ENCODE measurements at places on chromosomes 7 and 10.

- no peak for DNase-seq
Observed at GRCh38 chr7:87354749-87355148, 9.3 kb downstream of the CROT start.

DNA sequence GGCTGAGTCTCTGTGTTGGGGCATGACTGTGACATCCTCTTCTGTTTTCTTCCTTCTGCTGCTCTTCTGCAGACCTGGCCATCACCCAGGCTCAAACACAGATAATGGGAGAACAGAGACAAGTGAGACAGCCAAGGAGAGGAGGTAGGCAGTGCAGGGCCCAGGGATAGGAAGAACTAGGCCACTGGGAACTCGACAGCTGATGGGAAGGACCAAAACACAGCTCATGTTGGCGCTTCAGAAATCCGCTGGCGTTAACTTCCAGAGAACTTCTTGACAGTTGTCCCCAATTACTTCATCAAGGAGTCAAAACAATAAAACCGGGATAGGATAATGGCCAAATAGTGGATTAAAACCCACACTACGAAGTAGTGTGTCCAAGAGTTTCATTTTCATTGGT is 97.0 kb upstream of the PALS2 start:
- no peak for DNase-seq

DNA sequence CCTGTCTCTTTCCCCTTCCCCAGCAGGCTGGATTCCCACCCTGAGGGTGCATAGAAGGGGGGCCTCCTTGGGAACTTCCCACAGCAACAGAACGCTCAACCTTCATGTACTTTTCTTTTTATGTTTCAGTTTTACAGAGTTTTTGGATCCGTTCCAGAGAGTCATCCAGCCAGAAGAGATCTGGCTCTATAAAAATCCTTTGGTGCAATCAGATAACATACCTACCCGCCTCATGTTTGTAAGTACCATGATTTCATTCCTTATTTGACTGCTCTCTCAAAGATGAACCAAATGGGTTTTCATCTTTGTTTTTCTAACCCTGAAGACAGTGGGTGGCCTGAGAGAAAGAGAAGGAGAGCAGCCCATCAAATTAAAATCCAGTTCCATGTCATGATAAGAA is 46.7 kb downstream of the PLPP4 start:
- no peak for DNase-seq

- no peak for DNase-seq
Observed at GRCh38 chr10:96695366-96695765, 24.9 kb downstream of the PIK3AP1 start.

DNA sequence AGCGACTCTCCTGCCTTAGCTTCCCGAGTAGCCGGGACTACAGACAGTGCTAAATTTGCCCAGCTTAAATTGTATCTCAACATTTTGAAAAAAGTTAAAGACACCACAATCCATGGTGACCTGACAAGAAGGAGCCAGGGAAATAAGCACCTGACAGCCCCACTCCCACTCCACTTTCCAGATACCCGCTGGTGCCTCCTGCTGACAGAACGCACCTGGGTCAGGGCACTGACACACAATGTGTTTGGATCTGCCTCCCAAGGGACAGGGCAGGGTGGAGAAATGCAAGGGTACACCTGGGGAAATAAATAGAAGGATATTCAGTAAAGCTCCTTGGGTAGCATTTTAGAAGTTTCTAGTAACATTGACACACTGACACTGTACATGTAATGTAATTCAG is 58.9 kb upstream of the OPN4 start:
- DNase-seq: no peak

DNA sequence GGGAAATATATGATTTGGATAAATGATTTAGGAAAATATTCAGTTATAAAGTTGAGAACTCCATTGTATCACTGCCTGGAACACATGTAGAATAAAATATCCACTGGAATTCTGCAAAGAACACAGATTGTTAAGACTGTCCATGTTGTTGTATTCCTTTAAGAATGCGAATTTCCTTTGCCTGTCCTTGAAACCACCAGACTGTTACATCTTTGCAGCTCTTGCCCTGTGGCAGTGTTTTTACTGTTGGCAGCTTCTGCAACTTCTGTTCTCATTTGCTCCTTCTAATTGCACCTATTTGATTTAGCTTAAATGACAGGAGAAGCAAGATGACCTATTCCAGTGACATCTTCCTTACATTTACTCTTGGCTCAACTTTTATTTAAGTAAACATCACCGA is 39.7 kb downstream of the MALSU1 start:
- no peak for DNase-seq

DNA sequence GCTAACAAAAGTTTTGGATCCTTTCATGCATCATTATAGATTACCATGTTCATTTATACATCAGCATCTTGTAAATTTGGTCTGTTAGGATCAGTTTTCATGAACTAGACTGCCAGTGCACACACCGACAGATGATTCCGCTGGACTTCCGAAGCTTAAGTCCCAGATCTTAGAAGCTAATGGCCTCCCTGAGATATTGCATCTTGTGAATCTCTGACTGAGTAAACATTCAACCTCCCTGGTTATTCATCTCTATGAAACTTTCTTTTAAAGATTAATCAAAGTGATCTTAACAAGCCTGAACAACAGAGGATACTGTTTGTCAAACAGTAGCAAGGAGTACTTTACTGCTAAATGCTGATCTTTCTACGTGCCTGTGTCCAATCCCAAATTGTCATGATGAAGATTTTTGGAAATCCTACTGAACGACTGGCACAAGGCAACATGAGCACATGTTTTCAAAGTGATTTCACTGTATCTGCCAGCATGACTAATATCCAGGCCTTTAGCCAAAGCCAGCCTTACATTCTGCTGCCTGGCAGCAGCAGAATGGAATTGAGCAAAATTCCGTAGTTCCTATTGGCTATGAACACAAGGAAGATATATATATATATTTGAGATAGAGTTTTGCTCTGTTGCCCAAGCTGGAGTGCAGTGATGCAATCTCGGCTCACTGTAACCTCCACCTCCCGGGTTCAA is 91.3 kb upstream of the ANK3 start:
- DNase-seq: no peak

GRCh38 chr7:18547509-18548187 is 52.1 kb downstream of the HDAC9 start:
- no peak for DNase-seq

DNA sequence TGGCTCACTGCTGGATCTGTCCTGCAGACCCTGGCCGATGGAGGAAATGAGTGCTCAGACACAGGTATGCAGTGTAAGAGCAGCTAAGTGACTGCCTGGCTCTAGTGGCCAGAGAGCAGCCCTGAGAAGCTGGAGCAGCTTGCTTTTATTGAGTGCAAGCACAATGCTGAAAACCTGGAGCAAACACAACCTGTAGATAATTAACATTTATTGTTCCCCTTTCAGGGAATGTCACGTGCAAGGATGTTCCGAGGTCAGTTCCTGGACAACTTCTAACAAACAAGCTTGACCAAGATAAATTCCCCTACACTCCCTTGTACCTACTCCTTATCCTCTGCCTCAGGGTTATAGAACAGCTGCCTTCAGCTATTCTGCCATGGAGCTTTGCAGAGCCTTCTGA is 31.3 kb downstream of the DDC start:
- no peak for DNase-seq

DNA sequence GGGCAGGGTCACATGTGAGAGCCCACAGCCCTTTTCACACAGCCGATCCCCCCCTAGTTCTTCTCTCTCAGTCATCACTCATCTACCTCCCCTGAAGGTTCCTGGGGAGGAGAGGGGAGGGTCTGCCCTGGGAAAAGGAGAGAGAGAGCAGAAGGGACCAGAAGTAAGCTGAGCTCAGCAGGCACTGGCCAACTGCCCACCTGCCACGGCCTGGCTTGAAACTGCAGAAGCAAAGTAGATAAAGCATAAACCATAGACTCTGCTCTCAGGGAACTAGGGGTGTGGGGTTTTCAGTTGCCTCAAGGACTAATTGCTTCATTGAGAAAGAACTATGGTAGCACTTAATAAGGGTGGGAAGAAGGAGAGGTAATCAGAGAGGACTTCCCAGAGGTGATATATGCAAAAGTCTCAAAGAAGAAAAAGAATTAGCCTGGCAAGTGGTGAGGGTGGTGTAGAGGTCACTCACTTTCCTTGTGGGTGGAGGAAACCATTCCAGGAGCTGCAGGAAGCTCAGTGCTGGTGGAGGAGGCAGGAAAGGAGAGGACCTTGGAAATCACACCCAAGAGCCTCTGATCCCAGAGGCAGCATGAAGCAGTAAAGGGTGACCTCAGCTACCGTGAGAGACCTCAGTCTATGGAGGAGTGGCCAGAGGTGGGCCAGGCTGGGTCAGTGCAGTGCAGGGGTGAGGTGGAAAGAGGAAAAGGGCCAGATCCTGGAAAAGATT is 17.2 kb downstream of the PILRA start:
- DNase-seq: no peak

GRCh38 chr10:75410132-75411005 is 8.8 kb upstream of the ZNF503 start:
- DNase-seq: no peak

GRCh38 chr7:28112467-28112866 is 68.1 kb downstream of the JAZF1 start:
- DNase-seq: no peak

GRCh38 chr10:29681676-29682448 is 47.1 kb upstream of the SVIL start:
- peak; percentile 37 for DNase-seq

GRCh38 chr7:155860840-155861479 is 48.7 kb upstream of the SHH start:
- DNase-seq: no peak

DNA sequence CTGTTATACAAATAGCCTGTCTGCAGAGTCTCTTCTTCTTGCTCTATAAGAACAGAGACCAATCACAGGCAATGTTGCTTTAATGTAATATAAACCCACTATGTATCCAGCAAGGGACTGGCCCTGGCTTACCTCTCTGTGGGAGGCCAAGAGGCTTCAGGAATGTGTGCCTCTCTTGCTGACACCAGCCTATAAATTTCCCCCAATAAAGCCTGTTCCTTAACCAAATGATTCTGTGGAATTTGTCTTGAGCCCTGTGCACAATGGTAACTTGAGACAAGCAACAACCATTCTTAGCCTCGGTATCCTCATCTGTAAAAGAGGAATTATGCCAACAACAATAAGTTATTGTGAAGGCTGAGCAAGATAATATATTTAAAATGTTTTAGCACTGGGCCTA is 563.7 kb downstream of the GRM8 start:
- no peak for DNase-seq

DNA sequence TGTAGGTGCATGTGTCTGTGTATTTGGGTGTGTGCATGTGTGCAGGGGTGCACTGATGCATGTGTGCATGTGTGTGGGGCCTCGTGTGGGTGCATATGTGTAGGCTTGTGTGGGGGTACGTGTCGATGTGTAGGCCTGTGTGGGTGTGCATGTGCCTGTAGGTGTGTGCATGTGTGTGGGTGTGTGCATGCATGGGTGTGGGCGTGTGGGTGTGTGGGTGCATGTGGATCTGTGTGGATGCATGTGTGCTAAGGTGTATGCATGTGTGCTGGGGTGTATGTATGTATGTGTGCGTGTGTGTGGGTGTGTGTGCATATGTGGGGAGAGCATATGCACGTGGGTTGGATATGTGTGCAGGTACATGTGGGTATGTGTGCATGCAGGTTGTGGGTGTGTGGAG is 73.2 kb downstream of the NKX6-2 start:
- DNase-seq: no peak

GRCh38 chr7:135499818-135500217 is 10.1 kb downstream of the CNOT4 start:
- DNase-seq: no peak

DNA sequence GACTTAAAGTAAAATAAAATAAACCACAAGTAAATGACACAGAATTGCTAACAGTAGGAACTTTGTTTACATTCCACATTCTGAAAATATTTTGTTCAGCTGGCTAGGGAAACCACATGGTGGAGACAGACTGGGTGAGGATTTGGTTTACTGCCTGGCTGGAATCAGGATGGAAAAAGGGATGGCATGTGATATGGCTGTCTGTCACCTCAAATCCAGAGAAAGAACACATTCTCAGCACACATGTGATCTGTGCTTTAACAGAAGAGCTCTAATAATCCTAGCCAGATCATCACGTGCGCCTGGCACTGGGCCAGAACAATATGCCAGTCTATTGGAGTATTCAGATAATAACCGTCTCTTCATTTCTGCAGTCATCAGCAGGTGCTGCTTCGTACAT is 90.9 kb upstream of the PIP4K2A start:
- DNase-seq: no peak

- no peak for DNase-seq
Observed at GRCh38 chr10:100333661-100334440, 3.8 kb upstream of the PKD2L1 start.

DNA sequence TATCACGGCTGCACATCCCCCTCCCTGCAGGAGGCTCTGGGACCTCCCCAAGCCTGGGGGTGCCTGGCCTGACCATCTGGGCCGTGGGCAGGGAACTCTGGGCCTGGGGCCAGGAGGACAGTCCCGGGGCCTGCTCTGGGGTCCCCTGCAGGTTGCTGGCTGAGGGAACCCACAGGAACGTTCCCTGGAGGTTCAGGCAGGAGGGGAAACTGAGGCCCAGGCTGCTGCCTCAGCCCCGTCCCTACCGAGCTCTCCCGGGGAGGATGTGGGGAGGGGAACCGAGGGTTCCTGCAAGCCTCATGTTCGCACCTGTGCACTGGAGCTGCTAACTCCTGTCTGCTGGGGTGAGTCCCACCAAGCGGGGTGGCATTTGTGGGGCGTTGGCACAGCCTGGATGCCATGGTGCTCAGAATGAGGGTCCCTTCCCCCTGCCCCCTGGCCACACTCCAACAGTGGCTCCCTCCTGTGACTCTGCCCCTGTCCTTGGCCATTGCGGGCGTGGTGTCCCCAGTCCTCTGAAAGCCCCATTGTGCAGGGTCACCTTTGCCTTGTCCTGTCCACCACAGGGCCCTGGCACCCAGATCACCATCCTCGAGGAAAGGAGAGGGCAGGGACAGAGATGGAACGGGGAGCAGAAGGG is 9.4 kb downstream of the ELFN1 start:
- DNase-seq: no peak

- DNase-seq: no peak
Observed at GRCh38 chr7:16916738-16917137, 35.0 kb upstream of the AGR3 start.

- no peak for DNase-seq
Observed at GRCh38 chr7:7251742-7252141, 69.4 kb downstream of the C1GALT1 start.

DNA sequence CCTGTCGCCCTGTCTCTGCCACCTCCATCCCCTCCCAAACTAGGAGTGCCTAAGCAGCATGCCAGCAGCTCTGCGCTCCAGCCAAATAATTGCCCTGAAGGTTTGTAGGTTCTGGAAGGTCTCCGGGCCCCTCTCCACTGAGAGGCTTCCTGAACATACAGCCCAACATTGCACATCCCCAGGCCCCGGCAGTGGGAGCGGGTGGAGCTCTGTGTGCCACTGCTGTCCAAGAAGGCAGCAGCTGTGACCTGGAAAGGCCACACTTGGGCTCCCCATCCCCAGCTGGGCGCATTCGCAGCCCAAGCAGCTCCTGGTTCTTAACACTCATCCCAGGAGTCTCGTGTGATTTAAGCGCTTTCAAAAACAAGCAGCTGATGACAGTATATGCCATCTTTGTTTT is 95.7 kb downstream of the COL13A1 start:
- DNase-seq: no peak
